ENCODE measurements at places on chromosomes 12 and 14. TPM values are rescaled to one million over a fixed set of nuclear protein-coding genes. Genes with fewer than 3 reads are reported as not detected.

The GAS2L3 gene
- total RNA-seq: 5.0 TPM

The NFATC4 gene
- total RNA-seq: 3.7 TPM

The SLC7A8 gene
- total RNA-seq: 19.6 TPM

The CLEC4A gene
- not detected for total RNA-seq

DNA sequence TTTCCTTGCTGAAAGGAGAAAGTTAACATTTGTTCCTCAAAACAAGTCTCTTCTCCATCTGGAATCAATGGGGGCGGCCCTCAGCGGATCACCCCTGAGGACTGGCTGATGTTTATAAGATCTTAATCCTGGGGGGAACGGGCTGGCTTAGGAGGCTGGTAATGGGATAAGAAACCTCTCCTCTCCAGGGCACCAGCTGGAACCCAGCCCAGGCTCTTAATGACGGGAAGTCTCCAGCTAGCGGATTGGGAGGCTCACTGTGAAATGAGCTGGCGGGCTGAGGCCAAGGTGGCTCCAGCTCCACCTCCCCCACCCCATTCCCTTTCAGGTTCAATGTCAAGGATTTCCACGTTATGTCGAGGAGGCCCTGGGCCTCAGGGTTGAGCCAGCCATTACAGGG is 1133.0 kb downstream of the VRK1 start:
- no peaks in the 10 kb centered on the region for H3K36me3 ChIP-seq
- no peak overlapping the region for H3K27ac ChIP-seq
- no peak for DNase-seq
- no peaks in the 10 kb centered on the region for H3K4me1 ChIP-seq
- H3K27me3 ChIP-seq: no peaks in the 10 kb centered on the region
- no peak overlapping the region for H3K4me3 ChIP-seq

- H3K36me3 ChIP-seq: no peaks in the 10 kb centered on the region
- no peaks in the 10 kb centered on the region for H3K4me1 ChIP-seq
- no peak for DNase-seq
- no peak overlapping the region for H3K4me3 ChIP-seq
- no peak overlapping the region for H3K27ac ChIP-seq
Observed at GRCh38 chr12:55664826-55665225, 28.1 kb downstream of the OR10P1 start.

- H3K4me3 ChIP-seq: no peak overlapping the region
- H3K27ac ChIP-seq: no peak overlapping the region
- no peaks in the 10 kb centered on the region for H3K4me1 ChIP-seq
- no peaks in the 10 kb centered on the region for H3K36me3 ChIP-seq
- peak; percentile 55 for DNase-seq
Observed at GRCh38 chr12:13362260-13362841, 165.8 kb downstream of the EMP1 start.
